Astrocyte (in vitro differentiated cells and primary cell): ENCODE measurements at places on chromosomes 3 and 15. TPM values are rescaled to one million over a fixed set of nuclear protein-coding genes. Genes with fewer than 3 reads are reported as not detected.

Gene FAM107A
- not detected in 2 replicates for total RNA-seq

DNA sequence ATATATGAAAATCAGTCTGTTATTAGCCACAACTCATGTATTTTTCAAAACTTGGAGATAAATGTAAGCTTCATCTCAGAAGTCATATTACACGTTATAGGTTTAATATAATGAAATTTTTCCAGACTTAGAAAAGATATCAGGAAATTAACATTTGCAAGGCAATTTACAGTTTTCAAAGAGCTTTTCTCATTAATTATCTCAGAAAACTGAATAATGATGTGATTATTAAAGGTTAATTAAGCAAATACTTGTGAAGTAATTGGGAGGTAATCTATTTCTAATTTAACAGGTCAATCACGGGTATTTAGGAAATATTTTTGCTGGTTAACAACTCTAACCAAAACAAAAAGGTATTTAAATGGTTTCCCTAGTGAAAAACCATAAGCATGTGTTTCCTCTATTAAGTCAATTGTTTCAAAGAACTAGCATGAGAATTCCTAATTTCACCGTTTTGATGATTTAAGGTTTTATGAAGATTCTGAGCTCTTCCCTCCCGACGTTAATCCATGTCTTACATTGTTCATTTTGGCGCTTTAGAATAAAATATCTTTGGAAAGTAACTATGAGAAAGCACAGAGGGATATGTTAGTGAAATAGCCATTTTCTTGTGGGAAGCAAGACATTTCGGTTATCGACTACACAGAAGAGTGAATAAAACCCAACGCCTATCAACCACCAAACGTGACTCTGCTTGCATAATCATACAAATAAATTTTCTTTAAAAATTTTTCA is 1.5 kb upstream of the NEO1 start:
- no peak for DNase-seq

GRCh38 chr3:122094693-122095092 is 39.5 kb downstream of the CD86 start:
- no peak for DNase-seq

DNA sequence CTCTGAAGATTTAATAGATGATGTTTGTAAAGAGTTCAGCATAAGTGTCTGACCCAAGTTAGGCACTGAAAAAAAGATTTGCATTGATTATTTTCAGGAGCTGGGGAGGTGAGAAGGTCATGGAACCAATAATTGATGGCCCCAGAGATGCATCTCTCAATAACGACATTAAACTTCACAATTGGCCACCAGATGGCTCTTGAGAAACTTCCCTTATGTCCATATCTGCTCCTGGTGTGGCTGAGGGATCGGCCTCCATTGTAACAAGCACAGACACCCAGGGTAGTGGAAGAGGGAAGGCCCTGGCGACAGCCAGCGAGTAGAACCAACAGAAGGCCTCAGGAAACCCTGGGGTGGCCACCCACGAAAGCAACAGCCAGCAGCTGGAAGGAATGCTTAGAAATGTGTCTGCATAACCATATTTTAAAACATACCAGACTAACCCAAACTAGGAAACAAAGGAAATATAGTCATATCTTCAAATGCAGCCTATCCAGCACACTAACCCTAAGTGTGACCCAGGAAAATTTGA is 536.7 kb downstream of the SOX2 start:
- no peak for DNase-seq
